ENCODE measurements at places on chromosomes 13 and 19. TPM values are rescaled to one million over a fixed set of nuclear protein-coding genes. Genes with fewer than 3 reads are reported as not detected.

DNA sequence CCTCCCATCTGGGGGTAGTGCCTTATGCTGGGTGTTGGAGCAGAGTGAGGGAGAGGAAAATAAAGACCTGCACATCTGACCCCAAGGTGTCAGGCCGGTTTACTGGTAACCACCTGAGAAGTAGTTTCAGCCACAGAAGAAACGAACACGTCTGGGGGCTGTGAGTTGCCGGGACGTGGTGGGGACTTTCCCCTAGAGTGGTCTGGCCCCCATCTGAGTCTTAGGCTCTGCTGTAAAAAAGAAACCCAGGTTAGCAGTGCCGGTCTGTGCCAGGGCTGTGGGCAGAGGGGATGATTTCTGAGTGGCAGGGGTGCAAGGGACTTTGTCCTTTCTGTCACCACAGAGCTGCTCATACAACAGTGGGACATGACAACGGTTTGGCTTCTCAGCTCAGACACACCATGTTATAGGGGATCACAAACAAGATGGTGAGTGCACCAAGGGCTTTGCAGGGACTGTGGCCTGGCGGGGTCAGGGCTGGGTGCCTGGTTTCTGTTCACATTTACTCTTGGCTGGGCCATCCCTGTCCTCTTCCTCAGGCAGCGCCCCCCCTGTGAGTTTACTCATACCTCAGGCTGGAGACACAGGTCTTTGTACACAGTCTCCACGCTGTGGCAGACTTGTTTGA, 9.0 kb downstream of the GCDH start:
- peaks cover 9% of the 10 kb centered on the region for H3K36me3 ChIP-seq
- no peaks in the 10 kb centered on the region for H3K27me3 ChIP-seq
- no peak overlapping the region for H3K4me3 ChIP-seq
- DNase-seq = peak; percentile 21
- H3K27ac ChIP-seq = no peak overlapping the region

DNA sequence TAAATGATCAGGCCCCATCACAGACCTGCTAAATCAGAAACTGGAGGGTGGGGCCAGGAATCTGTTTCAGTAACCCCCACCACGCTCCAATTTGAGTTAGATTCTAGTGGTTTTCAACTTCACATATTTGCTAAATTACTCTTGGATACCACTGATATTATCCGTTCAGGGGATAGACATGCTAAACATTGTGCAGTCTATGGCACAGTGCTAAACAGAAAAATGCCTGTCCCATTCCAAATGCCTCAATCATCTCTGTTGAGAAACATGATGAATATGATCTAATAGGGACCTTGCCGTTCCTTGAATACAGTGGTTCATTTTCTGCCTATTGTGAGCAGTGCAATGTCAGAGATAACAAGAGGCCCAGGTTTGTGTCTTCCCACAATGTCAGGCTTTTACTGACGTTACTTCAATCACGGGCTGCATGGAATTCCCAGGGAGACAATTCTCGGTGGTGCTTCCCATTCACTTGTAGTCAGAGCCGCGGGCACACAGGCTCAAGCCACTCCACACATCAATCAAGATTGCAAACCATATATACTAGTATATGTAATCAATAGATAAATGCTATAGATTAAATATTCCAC, 52.7 kb downstream of the MYO16 start:
- H3K4me3 ChIP-seq = no peak overlapping the region
- H3K4me1 ChIP-seq = no peaks in the 10 kb centered on the region
- H3K27ac ChIP-seq = no peak overlapping the region
- no peaks in the 10 kb centered on the region for H3K27me3 ChIP-seq

- no peaks in the 10 kb centered on the region for H3K27me3 ChIP-seq
- H3K4me3 ChIP-seq = peak overlapping the region; percentile 94
- peaks cover 20% of the 10 kb centered on the region for H3K36me3 ChIP-seq
- DNase-seq = peak; percentile 90
- H3K4me1 ChIP-seq = peaks cover 22% of the 10 kb centered on the region
Measured at GRCh38 chr19:1132552-1133383, 29.0 kb downstream of the GPX4 start.

DNA sequence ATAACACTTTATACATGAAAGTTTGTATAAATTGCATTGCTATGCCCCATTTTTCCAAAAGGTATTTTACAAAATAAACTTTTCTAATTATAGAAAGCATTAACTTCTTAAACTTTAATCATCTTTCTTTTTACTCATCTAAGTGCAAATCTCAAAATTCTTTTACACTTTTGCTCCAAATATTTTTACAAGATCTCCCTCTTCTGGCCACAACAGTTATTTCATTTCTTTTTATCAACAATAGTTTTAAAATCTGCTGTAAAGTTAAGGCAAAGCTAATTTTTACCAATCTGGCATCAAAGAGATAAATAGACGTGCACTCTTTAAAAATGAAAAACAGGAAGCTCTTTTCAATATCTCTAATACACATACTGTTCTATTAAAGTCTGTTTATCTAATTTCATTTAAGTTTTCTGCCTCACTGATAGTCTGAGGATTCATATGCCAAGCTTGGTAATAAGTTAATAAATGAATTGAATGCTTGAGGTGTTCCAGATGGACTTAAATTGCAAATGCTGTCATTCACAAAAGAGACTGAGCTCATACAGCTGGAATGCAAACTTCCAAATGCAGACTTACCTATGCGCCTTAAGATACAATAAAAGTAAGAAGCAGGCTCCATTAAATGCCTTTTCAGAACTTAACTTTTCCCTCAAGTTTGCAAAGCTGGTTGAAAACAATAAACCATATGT, 583.0 kb upstream of the ATXN8OS start:
- H3K27me3 ChIP-seq = no peaks in the 10 kb centered on the region
- H3K27ac ChIP-seq = no peak overlapping the region

The CBY2 gene
- not detected for total RNA-seq

The GJB2 gene
- total RNA-seq = 0.29 TPM

Data from osteoblast (primary cell).